ENCODE measurements at places on chromosomes 2 and 18.

- no peak for DNase-seq
Measured at GRCh38 chr18:70398076-70398475, 109.2 kb downstream of the SOCS6 start.

DNA sequence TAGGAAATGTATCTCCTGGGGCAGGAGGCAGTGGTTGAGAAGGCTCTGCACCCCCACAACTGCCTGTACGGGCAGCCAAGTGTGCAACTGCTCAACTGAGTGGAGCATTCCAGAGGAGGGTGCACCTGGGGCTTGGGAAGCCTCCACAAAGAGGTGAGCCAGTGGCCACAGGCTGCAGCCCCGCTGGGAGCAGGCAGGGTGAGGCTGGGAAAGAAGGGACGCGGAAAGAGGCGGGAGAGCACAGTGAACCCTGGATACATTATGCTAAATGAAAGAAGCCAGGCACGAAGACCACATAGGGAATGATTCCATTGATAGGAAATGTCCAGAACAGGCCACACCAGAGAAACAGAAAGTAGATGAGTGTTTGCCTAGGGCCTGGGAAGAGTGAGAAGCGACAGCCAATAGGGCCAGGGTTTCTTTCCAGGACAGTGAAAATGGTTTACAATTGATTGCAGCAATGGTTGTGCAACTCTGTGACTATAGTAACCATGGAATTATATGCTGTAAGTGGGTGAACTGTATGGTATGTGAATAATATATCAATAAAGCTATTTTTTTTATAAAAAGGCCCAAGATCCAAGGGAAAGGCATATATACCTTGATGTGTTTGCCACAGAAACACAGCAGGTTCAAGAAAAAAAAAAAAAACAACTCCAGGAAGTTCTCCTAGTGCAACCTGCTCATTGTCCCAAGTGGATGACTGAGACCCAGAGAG lies 82.4 kb downstream of the DDX1 start:
- DNase-seq = peak; percentile 1

DNA sequence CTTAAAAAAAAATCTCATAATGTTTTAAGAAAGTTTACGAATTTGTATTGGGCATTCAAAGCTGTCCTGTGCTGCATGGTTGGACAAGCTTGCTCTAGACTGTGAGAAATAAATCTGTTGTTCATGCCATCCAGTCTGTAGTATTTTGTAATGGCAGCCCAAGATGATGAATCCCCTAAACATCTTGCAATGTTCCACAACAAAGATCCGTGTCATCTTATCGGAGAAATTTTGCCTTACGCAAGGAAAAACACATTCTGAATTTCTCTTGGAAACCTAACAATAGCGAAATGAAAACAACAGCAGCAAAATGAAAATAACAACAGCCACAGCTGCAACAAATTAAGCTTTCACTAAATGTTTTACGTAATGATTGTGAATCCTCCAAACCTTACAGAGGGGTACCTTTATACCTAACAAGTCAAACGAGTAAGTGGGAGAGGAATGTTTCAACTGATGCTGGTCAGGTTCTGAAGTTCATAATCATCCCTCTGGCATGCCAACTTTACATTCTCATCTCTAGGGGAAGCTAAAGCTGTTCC lies 76.1 kb upstream of the RNU4ATAC start:
- DNase-seq = no peak

DNA sequence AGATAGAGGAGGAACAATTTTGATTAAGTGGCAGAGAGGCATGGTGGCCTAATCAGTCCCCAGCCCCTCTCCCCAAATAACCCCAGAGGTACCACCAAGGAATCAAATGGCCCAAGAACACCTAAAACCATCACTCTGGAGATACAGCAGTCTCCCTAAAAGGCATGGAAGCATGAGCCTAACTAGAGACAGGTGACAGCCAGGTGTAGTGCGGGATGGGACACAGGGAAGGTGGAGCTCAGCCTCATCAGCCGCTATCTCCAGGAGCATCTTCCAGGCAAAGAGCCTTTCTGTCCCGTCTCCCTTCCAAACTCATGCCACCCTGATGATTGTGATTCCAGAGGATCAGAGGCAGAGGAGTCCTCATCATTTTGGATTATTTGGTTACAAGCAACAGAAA lies 144.7 kb downstream of the COPS8 start:
- no peak for DNase-seq

DNA sequence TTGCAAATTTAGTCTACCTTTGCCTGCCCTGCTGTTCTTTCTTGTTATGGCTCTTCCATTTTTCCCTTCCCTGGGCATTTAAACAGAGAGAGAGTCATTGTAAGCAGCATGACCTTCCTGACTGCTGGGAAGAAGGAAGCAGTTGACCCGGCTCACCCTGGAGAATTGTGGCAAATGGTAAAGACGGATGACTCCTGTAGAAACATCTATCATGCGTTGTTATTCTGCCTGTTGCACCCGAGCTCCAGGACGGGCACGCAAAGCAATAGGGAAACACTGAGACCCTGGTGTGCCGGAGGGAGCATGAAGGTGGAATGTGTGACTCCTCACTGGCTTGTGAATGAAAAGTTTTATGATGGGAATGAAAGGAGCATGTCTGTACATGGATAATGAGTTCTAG lies 113.3 kb downstream of the OSBPL6 start:
- no peak for DNase-seq

GRCh38 chr2:182229297-182229696 lies 197.5 kb downstream of the PDE1A start:
- DNase-seq = peak; percentile 47

GRCh38 chr18:59451963-59452362 lies 92.9 kb upstream of the LMAN1 start:
- no peak for DNase-seq

DNA sequence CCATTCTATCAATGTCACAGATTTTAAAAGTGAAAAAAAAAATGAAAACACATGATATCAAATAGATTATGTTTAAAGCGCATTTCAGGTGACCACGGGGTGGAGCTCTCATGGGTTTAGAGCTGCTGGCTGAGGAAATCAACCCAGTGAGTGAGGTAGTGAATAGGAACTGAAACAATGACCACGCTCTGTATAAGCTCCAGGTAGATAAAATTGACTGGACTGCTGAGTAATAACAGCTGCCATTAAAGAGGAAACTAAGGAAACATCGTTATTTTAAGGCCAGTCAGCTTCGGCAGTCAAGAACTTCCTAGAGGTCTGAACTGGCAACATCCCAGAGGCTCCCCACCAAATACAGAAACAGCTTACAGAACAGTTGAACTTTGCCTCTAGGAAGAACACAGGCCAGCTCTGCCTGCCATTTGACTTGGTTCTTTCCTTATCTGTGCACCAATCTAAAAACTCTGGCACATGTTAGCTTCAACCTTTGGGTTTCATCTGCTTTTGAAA lies 185.9 kb downstream of the PDE1A start:
- peak; percentile 26 for DNase-seq

GRCh38 chr18:48897531-48897930 lies 53.2 kb downstream of the SMAD7 start:
- DNase-seq = peak; percentile 52

GRCh38 chr2:218476676-218477075 lies 57.8 kb downstream of the VIL1 start:
- DNase-seq = peak; percentile 31

GRCh38 chr2:237159006-237159911 lies 73.6 kb downstream of the COPS8 start:
- peak; percentile 56 for DNase-seq

GRCh38 chr2:137644731-137645130 lies 319.5 kb upstream of the HNMT start:
- no peak for DNase-seq

- no peak for DNase-seq
Measured at GRCh38 chr2:37558623-37559022, 112.8 kb downstream of the CDC42EP3 start.

- no peak for DNase-seq
Measured at GRCh38 chr18:28973324-28973723, 796.4 kb upstream of the CDH2 start.

GRCh38 chr2:23502096-23502495 lies 117.1 kb downstream of the KLHL29 start:
- DNase-seq = no peak

DNA sequence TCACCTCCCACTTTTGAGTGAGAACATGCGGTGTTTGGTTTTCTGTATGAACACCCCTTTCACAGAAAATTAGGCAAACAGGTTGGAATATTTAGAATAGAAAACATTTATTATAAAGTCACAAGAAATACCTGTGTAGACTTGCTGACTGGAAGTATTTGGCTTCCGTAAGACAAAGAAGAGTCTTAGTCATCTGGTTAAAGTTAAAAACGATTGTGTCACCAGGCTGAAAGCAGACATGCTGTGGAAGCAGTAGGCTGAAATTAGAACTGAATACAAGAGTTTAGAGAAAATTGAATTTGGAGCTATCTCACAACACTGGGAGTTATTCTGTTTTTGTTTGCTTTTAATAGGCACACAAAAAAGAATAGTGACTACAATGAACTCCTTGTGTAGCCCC lies 16.2 kb upstream of the CLASP1 start:
- DNase-seq = no peak

DNA sequence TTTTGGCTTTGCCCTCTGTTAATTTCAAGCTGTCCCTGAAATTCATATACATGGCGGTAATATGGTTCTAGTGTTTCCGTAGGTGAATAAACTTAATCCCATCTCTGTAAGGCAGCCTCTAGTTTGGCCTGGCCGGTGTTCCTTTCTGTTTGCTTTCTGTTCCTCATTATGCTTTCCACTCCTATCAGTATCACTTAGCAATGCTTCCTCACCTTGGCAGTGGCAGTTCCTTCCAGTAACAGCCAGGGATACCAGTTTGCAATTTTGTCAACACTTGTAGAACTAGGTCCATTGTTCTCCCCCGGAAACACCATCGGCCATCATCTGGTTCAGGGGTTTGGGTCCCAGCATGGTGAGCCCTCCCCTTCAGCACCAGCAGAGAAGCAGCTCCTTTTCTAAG lies 18.2 kb upstream of the TNP1 start:
- no peak for DNase-seq

GRCh38 chr2:145220496-145220895 lies 700.6 kb upstream of the ZEB2 start:
- no peak for DNase-seq

- no peak for DNase-seq
Measured at GRCh38 chr2:121200419-121201315, 84.3 kb downstream of the TFCP2L1 start.

DNA sequence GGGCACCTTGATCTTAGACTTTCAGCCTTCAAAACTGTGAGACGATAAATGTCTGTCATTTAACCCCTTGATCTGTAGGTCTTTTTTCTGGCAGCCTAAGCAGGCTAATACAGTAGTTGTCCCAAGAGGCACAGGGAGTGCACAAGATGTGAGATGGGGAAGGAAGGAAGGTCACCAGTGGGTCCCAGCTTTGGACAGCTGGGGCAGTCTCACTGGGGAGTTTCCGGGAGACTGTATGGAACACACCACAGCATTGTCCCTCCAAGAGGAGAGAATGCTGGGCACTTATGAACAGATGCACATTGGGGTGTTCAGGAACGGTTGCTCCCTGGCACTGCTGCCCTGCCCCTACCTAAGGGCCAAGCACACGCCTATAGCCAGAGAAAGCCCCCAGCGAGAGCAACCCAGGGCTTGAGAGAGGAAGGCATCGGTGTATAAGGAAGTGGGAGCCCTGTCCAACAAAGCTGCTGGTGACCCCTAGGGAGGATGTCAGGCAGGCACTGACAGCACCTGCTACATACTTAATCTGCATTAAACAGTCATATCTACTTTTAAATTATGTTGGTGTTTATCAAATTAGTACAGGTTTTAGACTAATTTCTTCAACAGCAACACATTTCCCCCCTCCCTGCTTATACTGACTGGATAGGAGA lies 11.6 kb upstream of the NCK2 start:
- DNase-seq = no peak

GRCh38 chr18:10297086-10297485 lies 157.3 kb upstream of the APCDD1 start:
- DNase-seq = no peak

DNA sequence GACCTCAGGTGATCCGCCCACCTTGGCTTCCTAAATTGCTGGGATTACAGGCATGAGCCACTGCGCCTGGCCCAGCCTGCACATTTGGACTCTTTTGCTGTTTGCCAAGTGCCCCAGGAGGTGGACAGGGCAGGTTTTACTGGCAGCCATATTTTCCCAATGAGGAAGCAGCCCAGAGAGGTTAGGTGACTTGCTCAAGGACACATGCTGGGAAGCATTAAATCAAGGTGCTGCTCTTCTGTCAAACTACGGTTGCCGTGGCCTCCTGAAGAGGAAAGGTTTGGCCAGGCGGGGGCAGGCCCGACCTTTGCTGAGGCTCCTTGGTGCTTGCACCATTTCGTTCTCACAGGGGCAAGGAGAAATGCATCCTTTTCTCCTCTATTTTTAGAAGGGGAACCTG lies 44.0 kb downstream of the DNMT3A start:
- no peak for DNase-seq

GRCh38 chr2:95044601-95045000 lies 19.1 kb downstream of the MAL start:
- DNase-seq = no peak

Data from EH (cell line).